ENCODE measurements at places on chromosomes 6 and 20.

- no peak for DNase-seq
Measured at GRCh38 chr6:1624851-1625781, 15.4 kb downstream of the FOXC1 start.

GRCh38 chr6:110613356-110613755 lies 136.9 kb upstream of the SLC22A16 start:
- DNase-seq, result no peak

DNA sequence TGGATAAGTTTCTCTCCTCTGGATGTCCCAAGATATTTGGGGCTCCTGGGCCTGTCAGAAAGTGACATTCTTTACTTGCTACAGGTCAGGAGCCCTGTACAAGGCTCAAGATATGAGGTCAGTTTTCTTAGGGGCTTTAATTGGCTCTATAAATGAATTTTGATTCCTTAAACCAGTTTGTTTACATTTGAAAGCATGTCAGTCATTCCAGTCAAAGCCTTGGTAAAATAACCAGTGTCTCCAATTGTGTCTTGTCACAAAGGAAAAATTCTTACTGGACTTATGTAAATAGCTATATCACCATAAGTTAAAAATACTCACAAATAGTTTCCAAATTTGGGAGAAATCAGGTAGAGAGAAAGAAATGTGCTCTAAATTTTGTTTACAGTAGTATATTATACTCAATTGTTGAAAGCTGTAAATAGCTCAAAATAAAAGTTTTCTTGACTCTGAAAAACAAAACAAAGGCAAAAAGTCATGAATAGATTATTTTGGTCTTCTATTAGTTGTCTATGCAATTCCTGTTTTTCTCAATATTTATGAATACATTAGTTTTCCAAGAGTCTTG lies 22.9 kb downstream of the RNF182 start:
- no peak for DNase-seq

DNA sequence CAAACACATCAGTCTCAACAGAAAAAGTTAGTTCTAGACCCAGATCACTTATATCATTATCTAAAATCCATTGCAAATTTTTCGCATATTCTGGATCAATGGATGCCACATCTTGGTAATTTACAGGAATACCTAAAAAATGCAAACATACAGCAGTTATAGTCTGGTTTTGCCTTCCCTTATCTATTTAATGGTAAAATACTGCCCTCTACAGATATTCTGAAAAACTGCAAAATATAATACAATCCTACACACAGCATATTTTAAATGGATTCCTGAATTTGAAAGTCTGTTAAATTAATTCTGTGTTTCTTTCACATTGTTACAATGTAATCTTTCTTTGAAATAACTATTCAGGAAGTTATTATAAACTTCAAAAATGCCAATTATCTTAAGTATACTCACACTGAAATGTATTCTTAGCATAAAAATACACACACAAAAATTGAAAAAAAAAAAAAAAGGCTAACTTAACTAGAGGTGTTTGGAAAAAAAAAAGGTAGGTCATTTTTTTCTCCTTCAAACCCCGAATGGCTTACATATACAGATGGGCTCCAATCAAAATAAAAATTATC lies 88.4 kb downstream of the HACE1 start:
- DNase-seq, result peak; percentile 59

GRCh38 chr6:142118328-142118727 lies 14.4 kb upstream of the GJE1 start:
- DNase-seq, result no peak

Data from astrocyte of the spinal cord (primary cell).